ENCODE measurements at places on chromosomes 4 and X. TPM values are rescaled to one million over a fixed set of nuclear protein-coding genes. Genes with fewer than 3 reads are reported as not detected.

DNA sequence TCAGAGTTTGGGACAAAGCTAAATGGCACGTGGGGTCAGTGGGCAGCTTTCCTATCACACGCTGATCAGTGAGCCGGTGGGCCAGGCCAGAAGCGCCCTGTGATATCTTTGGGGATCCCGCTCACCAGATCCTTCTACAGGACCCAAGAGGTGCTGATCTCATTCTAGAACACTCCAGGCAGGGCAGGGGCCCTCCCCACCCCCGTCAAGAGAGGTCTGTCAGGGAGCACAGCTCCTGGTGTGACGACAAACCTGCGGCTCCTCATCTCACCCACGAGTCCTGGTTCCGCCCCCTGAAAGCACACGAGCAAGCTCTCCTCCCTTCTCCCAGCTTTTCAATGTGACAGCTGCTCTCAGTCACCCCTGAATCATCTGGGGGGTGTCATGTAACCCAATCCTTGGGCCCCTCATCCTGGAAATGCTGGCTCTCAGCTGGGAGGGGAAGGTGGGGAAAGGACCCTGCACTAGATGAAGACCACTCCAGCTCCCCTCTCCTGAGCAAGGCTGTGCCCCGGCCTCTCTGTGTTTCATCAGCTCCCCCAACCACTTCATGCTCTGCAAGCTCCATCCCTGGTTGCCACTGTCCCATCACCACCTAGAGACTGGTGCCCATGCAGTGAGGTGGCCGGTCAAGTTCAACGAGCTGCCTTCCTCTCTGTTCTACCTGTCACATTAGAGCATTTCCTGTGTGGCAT lies 4.6 kb downstream of the HCFC1 start:
- no peak for DNase-seq

DNA sequence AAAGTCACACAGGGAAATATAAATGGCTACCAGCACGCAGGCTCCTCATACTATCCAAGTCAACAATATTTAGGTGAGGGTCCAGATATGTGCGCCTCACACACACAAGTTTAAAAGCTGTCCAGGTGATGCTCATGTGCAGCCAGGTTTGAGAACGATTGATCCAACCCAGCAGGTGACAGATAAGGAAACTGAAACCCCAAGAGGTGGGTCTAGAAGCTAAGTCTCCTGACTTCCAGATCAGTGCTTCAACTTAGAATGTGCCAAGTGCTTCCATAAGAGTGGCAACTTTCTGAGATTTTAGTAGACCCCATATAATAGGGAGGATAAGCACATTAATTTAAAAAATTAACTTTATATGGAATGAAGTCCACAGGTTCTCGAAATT lies 54.4 kb upstream of the NAP1L5 start:
- DNase-seq, result no peak

- no peak for DNase-seq
Measured at GRCh38 chr4:44563496-44563895, 87.9 kb downstream of the YIPF7 start.

USP17L19 gene
- total RNA-seq, result not detected

PDLIM3 gene
- 34.9 TPM for total RNA-seq

DNA sequence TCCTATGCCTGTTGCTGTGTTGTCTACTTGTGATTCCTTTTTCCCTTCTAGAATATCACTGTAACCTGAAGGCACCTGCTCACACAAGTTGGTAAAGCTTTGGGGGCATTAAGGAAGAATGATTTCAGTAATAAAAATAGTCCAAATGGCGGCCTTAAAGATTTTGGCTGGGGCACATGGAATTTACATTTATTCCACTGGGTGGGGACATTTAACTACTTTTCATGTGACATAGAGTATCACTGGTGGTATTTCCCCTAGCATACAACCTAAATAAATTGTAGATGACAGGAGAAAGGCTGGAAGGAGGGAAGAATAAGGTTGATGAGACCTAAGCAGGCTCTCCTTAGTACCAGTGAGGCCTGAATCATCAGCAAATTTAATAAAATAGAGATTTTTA lies 121.8 kb upstream of the EDA2R start:
- no peak for DNase-seq

GRCh38 chrX:133921764-133922389 lies 63.5 kb downstream of the GPC3 start:
- peak; percentile 62 for DNase-seq

GRCh38 chr4:6320663-6321062 lies 51.0 kb downstream of the WFS1 start:
- no peak for DNase-seq

GRCh38 chr4:79679859-79680258 lies 271.8 kb upstream of the GK2 start:
- no peak for DNase-seq

- no peak for DNase-seq
Measured at GRCh38 chr4:57065730-57066482, 44.3 kb downstream of the IGFBP7 start.

GUCY1A1 gene
- total RNA-seq, result 2.0 TPM

PLXNB3 gene
- 3.7 TPM for total RNA-seq

PNMA5 gene
- total RNA-seq, result not detected

GRCh38 chrX:102517326-102517725 lies 787 bp upstream of the TMSB15A start:
- no peak for DNase-seq

RBM41 gene
- total RNA-seq, result 21.9 TPM

DNA sequence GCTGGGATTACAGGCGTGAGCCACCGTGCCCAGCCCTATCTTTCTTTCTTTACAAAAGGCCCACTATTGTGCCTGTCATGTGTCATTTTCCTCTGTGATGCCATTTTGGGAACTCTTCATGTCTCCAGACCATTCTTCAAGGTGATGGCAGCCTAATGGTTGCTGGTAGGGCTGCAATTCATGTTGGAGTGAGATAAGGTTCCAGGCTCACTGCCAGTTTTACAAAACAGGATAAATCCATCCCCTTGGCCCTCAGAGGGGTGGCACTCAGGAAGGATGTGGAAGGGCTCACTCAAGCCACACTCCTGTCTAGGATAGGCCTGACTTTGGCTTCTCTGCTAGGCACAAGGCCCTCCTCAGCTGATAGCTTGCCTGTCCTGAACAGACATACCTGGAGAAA lies 3.8 kb downstream of the TCEAL9 start:
- DNase-seq, result no peak

DNA sequence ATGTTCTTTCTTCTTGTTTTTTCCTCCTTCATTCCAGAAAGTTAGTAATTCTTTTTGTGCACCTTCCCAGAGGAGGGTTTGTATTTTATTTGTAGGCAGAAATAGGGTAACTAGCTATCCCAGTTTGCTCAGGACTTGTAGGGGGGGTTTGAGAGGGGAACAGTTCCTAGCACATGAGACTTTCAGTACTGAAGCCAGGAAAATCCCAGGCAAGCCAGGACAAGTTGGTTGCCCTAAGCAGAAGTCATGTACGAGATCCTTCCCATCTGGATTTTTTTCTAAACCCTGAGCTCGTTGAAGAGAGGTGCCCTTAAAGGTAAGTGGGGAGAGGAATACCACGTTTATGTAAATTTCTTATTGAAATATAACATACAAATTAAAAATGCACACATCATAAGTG lies 15.6 kb upstream of the TAB3 start:
- DNase-seq, result no peak

RHOXF2B gene
- not detected for total RNA-seq

DNA sequence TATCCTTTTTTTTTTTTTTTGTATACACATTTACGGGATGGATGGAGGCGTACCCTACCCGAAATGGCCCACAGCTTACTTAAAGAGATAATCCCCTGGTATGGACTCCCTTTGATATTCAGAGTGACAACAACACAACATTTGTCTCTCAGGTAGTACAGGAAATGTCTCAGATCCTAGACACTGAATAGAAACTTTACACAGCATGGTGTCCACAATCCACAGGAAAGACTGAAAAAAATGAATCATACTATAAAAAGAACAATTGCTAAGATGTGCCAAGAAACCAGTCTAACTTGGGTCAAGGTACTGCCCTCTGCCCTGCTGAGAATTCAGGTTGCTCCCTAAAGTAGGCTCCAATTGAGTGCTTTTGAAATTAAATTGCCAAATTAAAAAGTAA lies 100.8 kb upstream of the LANCL3 start:
- DNase-seq, result no peak

DNA sequence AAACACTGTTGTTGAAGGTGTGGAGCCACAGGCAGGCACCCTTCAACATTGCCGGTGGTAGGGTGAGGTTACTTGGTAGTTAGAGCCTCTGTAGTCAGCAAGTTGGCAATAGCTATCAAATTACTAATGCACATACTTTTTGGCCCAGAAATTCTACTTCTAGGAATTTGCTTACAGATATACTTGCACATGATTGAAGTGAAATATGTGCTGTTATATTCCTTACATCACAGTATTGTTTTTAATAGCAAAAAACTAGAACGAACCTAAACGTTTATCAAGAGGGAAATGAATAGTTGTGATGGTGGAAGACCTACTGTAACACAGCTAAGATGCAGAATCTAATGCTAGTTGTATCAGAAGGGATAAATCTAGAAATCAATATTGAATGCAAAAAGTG lies 7.7 kb upstream of the PJA1 start:
- no peak for DNase-seq

DNA sequence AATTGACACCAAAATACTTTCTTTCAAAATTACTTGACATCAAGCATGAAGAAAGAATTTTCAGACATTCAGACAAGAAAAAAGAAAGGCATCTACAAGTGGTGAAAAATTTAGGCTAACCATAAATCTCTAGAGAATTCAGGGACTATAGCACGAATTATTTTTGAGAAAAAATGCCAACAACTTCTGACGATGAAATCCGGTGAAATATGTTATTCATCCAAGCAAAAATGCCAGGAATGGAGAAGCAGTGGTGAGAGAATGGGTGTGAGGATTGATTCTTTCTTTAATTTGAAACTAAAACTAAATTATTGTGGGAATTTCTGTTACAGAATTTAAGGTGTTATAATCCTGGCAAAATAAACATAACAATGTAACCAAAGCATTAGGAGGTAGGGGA lies 69.4 kb upstream of the SORBS2 start:
- DNase-seq, result no peak

DNA sequence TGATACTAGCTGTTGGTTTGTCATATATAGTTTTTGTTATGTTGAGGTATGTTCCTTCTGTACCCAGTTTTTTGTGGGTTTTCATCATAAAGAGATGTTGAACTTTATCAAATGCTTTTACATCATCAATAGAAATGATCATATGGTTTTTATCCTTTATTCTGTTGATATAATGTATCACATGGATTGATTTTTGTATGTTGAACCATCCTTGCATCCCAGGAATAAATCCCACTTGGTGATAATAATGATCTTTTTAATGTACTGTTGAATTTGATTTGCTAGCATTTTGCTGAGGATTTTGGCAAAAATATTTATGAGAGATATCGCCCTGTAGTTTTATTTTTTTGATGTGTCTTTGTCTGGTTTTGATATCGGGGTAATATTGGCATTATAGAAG lies 22.5 kb upstream of the NAA11 start:
- DNase-seq, result no peak

HMX1 gene
- not detected for total RNA-seq

DNA sequence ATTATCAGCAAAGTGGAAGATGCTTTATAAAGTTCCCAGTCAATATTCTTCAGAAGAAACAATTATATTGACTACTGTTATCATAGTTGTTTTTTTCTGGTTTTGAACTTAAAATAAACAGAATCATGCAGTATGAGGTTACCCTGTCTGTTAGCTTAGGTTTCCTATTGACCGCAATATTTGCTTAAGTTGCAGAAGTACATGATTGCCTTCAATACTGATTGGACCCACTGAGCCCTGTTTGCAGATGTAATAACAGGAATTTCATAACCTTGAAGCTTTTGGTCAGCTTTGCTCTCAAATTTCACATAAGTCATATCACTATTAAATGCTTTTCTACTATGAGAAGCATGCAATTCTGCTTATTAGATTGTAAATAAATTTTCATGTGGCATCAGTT lies 229.1 kb upstream of the FSTL5 start:
- no peak for DNase-seq

- no peak for DNase-seq
Measured at GRCh38 chrX:133072566-133072965, 24.3 kb downstream of the USP26 start.

DRP2 gene
- 1.1 TPM for total RNA-seq

FOXO4 gene
- total RNA-seq, result 47.4 TPM

DAPP1 gene
- total RNA-seq, result 3.6 TPM

GRCh38 chrX:130170752-130171445 lies 863 bp upstream of the RAB33A start:
- DNase-seq, result peak; percentile 35

CSTF2 gene
- 32.2 TPM for total RNA-seq

SYP gene
- 6.4 TPM for total RNA-seq

CYSLTR1 gene
- 1.6 TPM for total RNA-seq

GRCh38 chrX:68698942-68699341 lies 51.5 kb downstream of the STARD8 start:
- no peak for DNase-seq

TIMP1 gene
- 84.1 TPM for total RNA-seq

DNA sequence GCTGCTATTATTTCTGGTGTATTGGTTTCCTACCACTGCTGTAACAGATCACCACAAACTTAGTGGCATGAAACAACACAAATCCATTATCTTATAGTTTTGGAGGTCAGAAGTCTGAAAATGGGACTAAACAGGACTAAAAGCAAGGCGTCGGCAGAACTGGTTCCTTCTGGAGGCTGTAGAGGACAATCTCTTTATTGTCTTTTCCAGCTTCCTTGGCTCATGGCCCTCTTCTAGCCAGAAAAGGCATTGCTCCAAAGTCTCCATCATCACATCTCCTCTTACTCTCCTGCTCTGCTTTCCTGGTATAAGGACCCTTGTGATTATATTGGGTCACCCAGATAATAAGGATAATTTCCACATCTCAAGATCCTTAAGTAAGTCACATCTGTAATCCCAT lies 121.9 kb downstream of the CLCN4 start:
- DNase-seq, result no peak

SPANXA1 gene
- not detected for total RNA-seq

GRCh38 chr4:17155486-17155885 lies 257.0 kb upstream of the LDB2 start:
- no peak for DNase-seq

DNA sequence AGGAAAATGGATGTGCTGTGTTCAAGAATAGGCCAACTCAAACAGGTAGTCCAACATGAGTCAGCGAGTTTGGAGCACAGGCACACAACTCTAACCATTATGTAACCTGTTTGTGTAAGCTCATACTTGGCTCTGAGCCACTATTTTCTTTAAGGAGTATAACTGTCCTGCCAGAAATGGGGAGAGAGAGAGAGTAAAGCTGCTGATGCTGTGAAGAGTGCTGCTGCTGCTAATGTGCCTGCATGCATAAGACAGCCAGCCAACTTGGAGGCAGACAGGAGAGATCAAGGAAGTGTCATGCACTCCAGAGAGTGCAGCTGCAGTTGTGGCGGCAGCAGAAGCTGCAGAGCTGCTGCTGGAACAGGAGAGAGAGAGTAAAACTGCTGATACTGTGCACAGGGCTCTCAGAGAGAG lies 11.7 kb upstream of the STATH start:
- no peak for DNase-seq

- DNase-seq, result no peak
Measured at GRCh38 chrX:70089604-70090297, 27.5 kb downstream of the OTUD6A start.

- DNase-seq, result no peak
Measured at GRCh38 chr4:114263233-114263632, 283.8 kb upstream of the ARSJ start.
